ENCODE measurements at places on chromosomes 2 and 18.

- DNase-seq: no peak
These were observed 90.0 kb upstream of the CTDP1 start for GRCh38 chr18:79589601-79590091.

DNA sequence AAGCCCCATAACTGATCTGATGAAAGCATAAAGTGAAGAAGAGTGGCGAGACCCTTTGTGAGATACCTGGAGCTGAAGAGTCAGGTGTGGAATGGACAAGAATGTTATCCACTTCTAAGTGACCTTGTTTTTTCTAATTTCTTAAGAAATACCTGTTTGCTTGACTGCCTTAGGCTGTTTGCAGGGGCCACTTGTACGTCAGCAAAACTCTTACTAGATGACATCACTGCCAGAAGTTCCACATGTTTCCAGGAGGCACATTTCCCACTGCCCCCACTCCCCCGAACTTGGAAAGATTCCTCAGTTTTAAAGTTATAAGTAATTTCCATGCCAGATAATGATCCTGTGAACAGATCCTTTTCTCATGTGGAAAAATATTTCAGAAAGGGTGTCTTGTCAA, 8.0 kb downstream of the EPAS1 start:
- no peak for DNase-seq

- no peak for DNase-seq
These were observed 28.8 kb downstream of the BCL2 start for GRCh38 chr18:63290821-63291200.

DNA sequence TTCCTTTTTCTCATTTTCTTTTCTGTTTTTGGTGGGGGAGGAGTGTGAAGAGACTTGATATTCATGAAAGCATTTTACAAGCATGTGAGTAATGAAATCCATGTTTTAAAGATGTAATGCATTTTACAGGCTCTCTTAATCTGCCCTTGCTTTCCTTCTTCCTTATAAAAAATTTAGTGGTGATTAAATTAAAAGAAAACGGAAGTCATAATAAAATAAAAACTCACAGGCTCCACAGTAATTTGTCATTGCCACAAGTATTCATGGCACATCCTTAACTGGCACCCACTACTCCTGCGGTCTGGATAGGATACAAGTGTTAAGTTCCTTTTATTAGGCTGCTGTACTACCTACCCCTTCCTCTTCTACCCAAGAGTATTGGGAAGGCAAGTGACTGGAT, 241.2 kb downstream of the SLC4A3 start:
- no peak for DNase-seq

- peak; percentile 35 for DNase-seq
These were observed 36.3 kb downstream of the SLC35F5 start for GRCh38 chr2:113720167-113720566.

DNA sequence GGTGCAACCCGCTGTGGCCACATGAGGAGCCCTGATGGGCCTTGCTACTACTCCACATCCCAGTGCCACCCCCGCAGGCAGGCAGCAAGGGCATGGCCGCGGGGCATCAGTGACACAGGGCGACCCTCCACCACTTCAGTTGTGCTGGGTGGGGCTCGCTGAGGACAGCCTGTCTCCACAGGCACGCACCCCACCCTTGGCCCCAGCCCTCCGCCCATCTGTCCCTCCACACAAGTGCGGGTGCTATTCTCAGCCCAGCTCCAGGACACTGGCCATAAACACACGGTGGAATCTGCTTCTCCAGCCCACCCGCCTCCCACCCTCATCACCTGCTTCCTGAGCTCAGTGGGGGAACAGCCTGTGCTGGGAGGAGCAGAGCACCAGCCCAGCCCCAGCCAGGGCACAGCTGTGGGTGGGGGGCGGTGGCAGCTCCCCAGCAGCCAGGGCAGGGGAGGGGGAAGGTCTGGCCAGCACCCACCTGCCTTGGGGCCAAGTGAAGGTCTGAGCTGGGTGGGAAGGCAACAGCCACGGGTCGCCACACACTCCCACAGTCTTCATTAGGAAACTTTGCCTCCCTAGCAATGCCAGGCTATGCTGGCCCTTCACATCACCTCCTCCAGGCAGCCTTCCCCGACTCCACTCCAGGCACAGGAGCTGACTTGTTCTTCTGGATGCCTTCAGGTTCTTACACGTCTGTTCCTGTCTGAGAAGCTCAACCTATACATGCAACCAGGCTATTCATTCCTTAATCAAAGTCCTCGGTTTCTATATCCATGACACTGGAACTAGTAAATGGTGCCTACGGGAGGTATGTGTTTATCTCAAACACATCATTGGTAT, 16.5 kb downstream of the BIN1 start:
- DNase-seq: no peak

GRCh38 chr2:9797681-9798556, 45.4 kb upstream of the TAF1B start:
- DNase-seq: no peak

GRCh38 chr2:149953627-149954026, 366.1 kb upstream of the MMADHC start:
- no peak for DNase-seq

DNA sequence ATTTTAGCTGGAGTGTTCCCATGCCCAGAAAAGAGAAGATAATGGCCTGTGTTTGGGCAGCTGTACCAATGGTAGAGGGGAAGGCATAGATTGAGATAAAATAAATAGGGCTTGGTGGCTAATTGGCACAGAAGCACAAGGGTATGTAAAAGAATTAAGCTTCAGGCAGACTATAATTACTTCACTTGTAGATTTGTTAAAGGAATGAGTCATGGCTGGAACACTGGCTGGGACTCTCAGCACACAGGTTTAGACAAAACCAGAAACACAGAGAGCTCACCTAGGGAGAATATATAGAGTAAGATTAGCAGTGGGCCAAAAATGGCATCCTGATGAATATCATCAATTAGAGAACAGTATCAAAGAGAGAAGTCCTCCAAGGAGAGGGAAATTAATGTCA, 198.3 kb upstream of the FIGN start:
- DNase-seq: no peak

- DNase-seq: no peak
These were observed 68.5 kb downstream of the PIGN start for GRCh38 chr18:62118328-62118727.

DNA sequence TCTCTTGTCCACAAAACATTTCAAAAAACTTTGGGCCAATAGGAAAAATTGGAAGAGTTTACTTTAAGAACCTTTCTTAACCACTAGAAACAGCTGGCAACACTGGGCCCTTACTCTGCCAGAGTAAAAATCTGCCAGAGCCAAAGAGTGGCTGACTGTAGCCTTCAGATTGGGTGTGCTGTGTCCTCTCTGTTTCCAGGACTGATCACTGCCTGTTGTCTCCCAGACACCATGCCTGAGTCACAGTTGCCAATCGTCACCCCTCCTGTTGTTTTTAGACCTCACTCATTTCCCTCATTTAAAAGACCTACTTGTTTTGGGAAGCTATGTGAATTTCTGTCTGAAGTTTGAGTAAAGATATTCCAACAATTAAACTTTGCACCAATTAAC, 159.1 kb downstream of the PPP1R1C start:
- DNase-seq: no peak

GRCh38 chr2:198701481-198701880, 756.3 kb downstream of the SATB2 start:
- no peak for DNase-seq

All from mesenchymal stem cell (in vitro differentiated cells and primary cell).